Sigmoid colon (tissue), 7 donors: ENCODE measurements at places on chromosomes 16 and 17. TPM values are rescaled to one million over a fixed set of nuclear protein-coding genes. Genes with fewer than 3 reads are reported as not detected.

DNA sequence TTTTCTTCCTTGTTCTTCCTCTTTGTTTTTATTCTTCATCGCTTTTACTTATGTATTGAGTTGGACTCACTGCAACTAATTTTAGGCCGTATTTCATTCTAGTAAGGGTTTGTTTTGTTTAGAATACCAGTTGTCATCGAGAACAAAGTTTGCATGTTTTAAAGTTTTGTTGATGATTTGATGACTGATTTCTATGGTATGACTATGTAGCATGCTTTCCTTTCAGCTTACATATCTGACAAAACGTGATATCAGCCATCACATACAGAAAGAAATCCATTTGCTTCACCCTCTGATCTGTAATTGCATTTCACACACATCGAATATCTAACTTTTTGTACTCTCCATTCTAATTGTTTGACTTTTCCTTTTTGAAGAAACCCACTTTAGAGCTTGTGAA lies 4.0 kb downstream of the PRKCA start:
- no peak for DNase-seq

GRCh38 chr16:3431779-3432219 lies 11.5 kb downstream of the ZNF597 start:
- peak; percentile 73 for DNase-seq

DNA sequence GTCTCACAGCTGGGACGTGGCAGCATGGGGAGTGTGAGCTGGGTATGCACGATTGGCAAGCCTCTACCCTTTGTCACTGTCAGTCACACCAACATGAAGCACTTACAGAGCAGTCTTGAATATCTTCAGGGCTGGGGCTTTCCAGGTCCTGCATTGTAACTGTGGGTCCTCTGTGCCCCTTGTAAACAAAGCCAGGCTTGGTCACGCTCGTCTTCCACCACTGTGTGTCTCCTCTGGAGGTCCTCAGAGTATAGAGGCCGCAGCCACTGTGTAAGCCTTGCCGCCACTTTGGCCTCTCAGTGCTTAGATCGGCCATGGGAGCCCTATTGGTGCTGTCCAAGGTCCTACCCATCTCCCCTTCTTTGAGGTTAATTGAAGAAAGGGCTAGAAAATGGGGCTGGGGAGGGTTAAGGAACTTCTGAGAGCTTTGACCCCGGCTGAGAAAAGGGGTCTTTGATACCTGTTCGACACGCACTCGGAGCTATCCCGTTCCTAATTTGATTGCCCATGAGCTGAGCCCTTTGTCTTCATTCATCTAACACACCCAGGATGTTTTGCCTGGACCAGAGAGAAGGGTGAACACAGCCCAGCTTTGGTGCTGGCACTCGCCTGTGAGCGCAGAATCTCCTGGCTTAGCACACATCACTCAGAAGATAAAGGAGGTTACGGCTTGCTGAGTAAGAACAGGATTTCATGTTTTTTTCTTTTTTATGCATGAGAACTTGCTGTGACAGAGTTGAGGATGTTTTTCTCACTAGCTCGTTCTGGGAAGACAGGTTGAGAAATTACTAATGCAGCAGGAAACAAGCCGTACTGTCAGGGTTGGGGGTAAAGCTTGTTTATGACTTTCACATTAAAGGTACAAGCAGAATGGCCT lies 267.9 kb downstream of the CPPED1 start:
- no peak for DNase-seq

DNA sequence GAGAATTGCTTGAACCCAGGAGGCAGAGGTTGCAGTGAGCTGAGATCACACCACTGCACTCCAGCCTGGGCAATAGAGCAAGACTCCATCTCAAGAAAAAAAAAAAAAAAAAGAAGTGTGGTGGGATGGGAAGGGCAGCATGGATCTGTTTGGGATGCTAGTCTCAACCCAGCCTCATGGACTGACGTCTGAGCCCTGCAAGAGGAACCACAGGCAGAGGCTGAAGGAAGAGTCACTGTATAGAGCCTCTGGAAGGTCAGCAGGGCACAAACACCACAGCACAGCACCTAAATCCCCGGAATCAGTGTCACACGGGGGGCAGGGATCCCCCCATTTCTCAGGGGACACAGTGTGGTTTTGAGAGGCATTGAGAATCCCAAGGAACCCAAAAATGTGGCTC lies 10.9 kb upstream of the CXCL16 start:
- DNase-seq, result no peak

GRCh38 chr16:3129137-3130131 lies 5.4 kb upstream of the ZNF213 start:
- DNase-seq, result peak; percentile 86

DNA sequence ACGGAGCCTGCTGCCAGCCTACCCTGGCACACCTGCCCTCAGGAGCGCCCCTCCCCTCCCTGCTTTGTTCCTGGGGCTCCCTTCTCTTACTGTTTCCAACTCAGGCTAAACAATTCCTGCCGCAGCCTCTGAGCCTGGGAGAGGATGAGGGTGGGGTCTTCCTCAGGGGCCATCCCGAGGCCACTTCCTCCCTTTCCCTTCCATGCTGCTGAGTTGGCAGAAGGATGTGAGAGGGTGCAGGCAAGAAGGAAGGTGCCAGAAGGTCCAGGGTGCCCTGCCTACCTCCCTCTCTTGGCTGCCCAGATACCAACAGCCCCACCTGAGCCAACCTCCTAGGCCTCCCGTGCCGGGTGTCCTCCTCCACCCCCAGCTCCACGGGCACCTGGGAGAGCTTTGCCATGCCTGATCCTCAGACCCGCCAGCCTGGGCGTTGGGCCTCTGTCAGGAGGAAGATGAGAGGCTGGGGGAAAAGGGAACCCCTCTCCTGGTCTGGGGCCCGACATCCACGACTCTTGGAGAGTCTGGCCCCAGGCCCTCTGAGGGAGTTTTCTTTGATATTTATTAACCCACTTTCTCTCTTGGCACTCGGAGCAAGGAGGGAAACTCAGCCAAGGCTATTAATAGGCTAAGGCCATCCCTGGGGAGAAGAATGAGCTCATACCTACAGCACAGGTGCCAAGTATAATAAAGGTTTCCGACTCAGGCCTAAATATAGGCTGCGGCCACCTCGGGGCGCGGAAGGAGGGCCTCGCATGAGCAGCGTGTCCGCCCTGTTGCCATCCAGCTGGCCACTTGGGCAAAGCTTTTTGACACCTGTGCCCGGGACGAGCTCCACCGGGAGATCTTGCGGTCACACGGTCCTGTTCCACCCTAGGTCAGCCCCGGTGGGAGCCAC lies 232.0 kb downstream of the ENGASE start:
- DNase-seq, result no peak

GRCh38 chr16:65200156-65200773 lies 78.4 kb upstream of the CDH11 start:
- DNase-seq, result no peak

DNA sequence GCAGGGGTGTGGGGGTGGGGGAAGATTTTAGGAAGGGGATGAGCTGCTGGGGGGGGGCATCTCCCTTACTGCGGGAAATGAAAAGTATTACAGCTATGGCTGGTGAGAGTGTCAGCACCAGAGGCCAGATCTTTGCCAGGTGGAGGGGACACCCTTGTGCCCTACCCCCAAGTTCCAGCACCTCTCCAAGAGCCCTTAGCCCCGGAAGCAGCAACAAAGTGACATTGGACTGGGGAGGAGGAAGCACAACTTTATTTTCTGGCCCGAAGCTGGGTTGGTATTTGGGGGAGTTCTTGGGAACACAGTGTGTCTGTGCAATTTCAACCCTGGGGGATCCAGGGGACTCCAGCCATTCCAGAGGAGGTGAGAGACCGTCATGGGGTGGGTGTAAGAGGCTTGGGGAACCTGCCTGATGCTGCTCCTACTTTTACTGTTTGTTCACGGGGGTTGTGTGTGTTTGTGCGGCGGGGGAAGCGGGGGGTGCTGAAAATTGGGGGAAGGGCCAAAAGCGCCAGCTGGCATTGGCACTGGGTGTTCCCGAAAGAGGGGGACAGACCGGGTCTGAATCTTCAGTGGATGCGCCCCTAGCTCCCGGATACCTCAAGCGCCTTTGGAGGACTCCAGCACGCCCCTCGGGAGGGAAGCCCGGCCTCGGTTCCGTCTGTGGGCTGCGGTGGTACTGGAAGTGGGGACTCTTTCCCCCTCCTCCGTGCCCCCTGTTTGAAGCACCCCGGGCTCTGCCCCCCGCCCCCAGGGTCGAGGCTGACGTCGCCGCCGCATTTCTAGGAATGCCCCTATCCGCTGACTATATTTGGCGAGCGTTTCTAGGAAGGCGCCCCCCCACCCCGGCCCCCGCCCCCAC lies 230.3 kb downstream of the MRTFB start:
- DNase-seq, result peak; percentile 77

DNA sequence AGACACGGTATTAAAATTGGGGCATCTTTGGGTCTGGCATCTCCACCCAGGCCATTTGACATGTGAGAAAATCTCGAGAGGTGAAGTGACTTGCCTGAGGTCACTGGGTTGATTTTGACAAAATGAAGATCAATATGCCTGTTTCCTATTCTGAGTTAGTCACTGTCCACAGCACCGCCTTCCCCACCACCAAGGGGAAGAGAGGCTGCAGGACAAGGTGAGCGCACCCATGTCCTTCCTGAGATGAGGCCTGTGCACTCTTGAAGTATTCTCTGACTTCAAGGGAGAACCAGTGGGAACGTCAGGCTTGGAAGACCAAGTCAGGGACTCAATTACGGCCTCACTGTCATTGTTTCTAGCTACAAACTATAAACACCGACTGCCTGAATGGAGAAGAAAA lies 49.9 kb upstream of the WSB1 start:
- no peak for DNase-seq

DNA sequence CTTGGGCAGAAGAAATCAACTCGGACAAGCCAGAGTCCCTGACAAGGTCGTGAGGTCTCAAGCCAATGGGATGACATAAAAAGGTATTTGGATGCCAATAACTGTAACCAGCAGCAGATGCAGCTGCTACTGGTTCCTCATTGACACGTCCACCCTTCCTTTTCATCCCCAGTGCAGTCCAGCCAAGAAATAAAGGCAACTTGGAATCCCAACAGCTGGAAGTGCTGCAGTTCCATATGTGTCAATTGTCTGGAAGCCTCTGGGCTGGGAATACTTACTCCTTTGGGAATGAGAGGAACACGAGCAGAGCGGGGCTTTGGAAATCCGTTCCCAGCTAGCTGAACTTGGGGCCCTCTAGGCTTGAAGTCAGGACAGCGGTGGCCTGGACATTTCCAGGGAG lies 360.4 kb upstream of the ZFHX3 start:
- no peak for DNase-seq

DNA sequence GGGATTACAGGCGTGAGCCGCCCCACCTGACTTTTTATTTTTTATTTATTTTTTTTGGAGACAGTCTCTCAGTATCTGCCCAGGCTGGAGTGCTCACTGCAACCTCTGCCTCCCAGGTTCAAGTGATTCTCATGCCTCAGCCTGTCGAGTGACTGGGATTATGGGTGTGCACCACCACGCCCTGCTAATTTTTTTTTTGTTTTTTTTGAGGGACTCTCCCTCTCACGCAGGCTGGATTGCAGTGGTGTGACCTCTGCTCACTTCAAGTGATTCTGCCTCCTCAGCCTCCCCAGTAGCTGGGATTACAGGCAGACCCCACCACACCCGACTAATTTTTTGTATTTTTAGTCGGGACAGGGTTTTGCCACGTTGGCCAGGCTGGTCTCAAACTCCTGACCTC lies 7.7 kb downstream of the ZNF207 start:
- DNase-seq, result no peak

- DNase-seq, result no peak
These were observed 70.0 kb upstream of the CLEC18A start for GRCh38 chr16:69881141-69881540.

DNA sequence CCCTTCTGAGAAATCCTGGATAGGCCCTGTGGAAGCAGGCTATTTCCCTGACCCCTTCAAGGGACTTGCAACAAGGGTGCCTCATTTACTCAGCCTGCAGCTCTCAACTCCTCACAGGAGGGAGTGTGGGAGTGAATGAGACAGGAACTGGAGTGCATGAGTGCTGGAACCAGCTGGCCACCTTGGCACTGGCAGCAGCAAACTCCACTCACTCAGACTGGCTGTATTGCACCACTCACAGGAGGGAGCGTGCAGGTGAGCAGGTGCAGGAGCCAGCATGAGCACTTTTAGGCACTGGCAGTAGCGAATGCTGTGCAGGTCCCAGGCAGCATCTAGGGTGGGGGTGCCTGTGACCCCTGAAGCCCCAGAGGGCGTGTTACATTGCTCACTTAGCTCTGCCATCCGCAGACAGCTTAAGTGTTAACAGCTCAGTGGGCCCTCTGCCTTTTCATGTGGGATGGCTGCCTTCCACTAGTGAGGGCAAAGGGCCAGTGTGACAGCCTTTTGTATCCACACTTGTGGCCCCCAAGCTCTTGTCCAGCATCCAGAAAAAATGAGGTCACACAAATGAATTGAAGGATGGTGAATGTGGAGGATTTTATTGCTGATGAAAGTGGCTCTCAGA lies 11.0 kb upstream of the ZNHIT3 start:
- DNase-seq, result no peak

DNA sequence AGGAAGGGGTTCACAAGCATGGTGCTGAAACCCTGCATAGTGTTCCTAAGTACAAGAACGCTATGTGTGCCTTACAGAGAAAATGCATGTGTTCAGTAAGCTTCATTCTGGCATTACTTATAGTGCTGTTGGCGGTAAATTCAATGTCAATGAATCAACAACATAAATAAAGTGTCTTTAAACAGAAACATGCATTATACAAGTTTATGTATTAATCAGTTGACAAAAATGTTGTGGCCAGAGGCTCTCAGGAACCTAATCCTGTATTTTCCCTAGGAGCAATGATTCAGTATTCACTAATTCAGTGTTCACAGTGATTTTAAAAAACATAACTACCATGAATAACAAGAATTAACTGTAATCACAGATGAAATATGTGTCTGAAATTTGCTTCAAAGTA lies 47.1 kb upstream of the MYOCD start:
- no peak for DNase-seq

DNA sequence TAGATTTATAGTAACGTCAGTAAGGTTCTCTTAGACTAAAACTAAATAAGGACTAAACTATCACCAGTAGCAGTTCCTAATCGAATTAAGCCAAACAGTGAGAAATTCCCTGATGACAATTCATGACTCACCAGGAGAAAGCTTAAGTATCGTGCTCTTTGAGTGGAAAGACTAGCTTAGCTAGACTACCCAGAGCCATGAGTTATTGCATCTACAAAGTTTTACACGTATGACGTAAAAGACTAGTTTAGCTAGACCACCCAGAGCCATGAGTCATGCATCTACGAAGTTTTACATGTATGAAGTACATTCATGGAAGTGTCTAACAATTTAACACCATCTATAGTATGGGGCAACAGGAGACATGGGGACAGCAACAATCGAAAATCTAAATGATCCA lies 36.6 kb downstream of the UBE2G1 start:
- no peak for DNase-seq

The NT5C3B gene
- total RNA-seq, result 104 TPM

The BEAN1 gene
- total RNA-seq, result 0.41 TPM

The AANAT gene
- not detected for total RNA-seq

The GH2 gene
- total RNA-seq, result not detected

The CPNE7 gene
- not detected for total RNA-seq

The NOXO1 gene
- total RNA-seq, result not detected
